ENCODE measurements at places on chromosomes 7 and 10.

DNA sequence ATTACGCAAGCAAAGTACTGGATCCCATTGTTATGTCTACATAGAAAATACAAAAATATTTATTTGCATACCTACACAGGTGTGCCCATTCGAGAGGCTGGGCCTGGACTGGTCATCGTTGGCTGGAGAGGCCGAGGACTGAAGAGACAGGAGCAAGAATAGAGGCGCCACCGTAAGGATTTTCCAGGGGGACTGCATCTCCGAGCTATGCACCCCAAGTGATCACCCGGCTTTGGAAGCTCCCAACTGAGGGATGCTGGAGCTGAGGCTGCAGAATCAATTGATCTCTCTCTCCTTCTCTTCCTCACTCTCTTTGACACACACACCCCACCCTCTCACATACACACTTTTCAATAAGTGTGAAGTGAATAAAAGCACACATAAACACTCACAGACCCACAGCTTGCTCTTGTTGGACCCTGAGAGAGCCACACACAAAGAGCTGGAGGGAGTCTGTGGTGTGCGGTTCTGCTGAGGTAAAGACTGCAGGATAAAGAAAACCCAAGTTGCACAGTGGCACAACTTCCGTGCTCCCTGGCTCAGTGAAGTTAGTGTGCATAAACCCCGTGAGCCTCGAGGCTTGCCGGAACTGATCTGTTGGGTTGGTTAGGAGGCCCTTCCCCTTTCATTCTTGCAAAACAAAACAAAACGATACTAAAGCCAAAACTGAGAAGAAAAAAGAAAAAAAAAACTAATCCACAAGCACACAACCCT, at the start of gene AOAH:
AOAH (minus strand) TSS at position 544 of the 714 bp plus-strand sequence; CDS start at position 198, 346 bp downstream.
- no peak for DNase-seq

- no peak for DNase-seq
Measured at GRCh38 chr10:62766386-62766785, 38.1 kb upstream of the ADO start.

GRCh38 chr7:135186261-135186540, 15.7 kb upstream of the CYREN start:
- no peak for DNase-seq

DNA sequence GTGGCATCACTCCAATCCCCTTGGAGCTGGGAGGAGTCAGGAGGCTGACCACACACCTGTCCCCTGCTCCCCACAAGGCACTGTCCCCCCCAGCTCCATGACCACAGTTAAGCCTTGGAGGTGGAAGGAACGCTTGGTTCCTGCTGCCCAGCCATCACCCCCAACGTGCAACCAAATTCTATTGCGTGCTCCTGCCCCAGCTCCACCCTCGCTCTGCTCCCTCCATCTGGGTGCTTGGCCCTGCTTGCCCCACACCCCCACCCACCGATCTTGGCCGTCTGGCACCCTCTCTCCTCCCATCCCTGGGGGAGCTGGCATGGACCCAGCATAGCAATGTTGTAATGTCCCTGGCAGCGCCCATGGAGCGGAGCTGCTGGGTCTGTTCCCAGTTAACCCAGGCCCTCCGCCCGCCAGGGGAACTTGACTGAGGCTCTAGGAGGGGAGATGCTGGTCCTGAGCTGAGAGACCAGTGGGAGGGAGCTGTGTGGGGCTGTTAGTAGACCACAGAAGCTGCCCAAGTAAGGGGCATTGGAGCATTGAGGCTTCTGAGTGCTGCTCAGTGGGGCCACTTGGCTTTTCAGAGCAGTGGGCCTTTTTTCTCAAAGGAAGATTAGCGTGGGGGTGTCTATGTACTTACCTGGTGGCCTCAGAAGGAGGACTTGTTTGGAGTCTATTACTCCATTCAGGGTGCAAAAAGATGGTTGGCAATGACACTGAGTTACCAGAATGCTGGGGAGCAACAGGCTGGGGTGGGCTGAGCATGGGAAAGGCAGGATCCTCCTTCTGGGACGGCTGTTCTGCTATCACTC, 1.1 kb downstream of the EPHB6 start:
- no peak for DNase-seq

DNA sequence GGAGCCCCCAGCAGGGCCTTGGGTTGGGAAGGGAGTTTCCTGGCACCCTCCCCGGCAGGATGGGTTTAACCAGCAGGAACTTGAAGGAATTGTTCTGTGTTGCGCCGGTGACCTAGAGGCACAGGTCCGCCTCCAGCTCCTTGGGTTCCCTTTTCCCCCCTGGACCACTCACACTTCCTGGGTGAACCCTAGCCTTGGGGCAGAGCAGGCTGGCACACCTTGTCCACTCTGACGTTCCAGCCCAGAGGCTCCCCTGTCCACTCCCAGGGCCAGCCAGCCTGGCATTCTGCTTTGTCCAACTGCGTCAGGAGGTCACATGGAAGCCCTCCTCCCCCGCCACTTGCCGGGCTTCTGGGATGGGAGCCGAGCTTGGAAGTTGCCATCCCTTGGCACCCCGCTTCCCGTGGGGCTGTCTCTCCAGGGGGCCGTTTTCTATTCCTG, 25.8 kb downstream of the TMEM120A start:
- DNase-seq, result no peak

GRCh38 chr7:16929146-16929762, 47.5 kb upstream of the AGR3 start:
- DNase-seq, result no peak

DNA sequence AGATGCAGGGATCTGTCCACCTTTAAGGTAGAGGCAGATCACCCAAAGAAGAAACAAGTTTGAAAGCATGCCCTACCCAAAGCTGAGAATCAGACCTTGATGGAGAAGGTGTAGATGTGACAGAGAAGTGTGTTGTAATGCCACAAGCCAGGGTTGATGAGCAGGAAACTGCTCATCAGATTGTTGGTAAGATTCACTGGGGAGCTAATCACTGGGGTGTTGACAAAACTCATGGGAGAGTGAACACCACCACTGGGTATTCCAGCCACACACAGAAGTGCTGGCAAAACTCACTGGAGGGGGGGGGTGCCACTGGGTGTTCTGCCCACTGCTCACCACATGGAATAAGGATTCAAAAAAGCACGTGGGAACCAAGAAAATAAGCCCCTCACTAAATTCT, 95.2 kb downstream of the IQUB start:
- no peak for DNase-seq

GRCh38 chr7:30466266-30466665, 12.3 kb downstream of the NOD1 start:
- DNase-seq, result no peak

- DNase-seq, result peak; percentile 17
Measured at GRCh38 chr7:74430961-74431466, 22.7 kb upstream of the GTF2IRD1 start.

DNA sequence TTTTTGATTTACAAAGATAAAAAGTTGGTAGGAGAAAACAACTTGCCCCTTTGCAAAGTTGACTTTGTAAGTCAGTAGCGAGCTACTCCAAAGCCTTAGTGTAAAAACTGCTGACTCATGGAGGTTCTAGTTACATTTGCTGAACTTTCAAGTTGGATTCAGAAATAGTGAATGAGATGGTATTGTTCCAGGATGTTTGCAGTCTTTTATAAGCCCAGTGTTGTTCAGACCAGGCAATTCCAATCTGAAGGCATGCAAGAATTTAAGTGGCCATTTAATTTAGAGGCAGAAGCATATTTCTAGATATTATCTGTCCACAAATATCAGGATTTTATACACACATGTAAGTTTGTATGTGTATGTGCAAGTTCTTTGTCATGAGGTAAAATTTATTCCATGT, 21.6 kb downstream of the TES start:
- no peak for DNase-seq

DNA sequence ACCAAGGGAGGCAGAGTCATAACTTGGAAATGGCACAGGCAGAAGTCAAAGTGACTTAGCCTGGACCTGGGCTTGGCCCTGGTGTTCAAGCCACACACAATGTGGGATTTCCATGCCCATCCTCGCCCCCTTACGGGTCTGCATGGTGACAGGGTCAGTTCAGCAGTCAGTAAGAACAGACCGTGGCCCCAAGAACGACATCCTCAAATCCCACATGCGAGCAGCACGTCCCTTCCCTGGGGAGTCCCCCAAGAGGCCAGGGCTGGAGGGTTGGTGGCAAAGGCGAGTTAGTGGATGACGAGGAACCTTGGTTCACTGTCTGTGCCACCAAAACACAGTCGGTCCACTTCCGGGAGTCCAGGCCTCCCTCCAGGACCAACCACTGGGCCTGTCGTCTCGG, 93.3 kb upstream of the MGMT start:
- DNase-seq, result no peak

GRCh38 chr7:5422396-5423305, 983 bp downstream of the TNRC18 start:
- no peak for DNase-seq

DNA sequence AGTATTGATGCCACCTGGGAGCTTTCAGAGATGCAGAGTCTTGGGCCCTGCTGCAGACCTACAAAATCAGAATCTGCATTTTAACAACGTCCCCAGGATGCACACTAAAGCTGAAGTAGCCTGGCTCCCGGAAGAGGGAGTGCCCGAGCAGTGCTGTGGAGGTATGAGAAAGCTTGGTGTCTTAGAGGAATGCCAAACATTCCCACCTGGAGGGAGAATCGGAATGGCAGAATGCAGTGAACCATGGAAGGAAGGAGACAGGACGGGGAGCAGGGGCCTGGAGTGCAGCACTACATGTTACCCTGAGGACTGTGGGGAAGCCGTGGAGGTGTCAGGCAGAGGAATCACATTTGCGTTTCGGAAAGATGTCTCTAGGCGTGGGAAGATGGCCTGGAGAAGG, 90.9 kb downstream of the AOAH start:
- no peak for DNase-seq

DNA sequence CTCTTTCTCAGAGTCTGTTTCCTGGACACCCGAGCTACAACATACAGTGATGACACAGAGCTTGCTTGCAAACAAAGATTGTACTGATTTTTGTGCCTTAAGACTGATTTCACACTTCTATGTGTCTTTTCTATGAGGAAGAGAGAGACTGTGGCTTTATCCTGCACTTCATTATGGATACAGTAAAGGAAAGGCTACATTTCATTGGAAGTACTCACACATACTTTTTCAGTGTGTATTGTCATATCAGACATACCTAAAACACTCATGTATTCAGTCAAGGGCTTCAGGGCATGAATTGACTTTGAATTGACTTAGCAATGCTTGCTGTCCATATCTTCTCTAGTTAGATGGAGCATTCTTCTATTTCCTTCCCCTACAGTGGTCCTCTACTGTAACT, 135.5 kb upstream of the IMMP2L start:
- no peak for DNase-seq

DNA sequence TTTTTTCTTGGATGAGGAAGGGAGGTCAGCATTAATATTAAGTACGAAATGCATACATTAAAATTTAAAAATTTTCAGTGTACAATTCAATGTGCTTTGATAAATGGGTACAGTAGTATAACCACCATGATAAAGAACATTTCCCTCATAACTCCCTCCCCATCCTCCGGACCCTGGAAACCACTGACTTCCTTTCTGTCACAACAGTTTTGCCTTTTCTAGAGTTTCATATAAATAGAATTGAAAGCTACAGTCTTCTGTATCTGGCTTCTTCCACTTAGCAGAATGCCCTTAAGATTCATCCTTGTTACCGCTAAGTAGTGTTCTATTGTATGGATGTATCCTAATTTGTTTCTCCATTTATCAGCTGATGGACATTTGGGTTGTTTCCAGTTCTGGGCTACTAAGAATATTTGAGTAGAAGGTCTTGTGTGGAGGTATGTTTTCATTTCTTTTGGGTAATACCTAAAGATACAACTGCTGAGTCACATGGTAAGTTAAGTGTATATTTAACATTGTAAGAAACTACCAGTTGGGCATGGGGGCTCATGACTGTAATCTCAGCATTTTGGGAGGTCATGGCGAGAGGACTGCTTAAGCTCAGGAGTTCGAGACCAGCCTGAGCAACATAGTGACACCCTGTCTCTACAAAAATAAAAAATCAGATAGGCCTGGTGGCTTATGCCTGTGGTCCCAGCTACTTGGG, 30.8 kb downstream of the ABI1 start:
- no peak for DNase-seq

- DNase-seq, result no peak
Measured at GRCh38 chr7:142263598-142264380, 5.9 kb upstream of the PRSS58 start.

- DNase-seq, result no peak
Measured at GRCh38 chr10:133058331-133059092, 29.2 kb upstream of the ADGRA1 start.

DNA sequence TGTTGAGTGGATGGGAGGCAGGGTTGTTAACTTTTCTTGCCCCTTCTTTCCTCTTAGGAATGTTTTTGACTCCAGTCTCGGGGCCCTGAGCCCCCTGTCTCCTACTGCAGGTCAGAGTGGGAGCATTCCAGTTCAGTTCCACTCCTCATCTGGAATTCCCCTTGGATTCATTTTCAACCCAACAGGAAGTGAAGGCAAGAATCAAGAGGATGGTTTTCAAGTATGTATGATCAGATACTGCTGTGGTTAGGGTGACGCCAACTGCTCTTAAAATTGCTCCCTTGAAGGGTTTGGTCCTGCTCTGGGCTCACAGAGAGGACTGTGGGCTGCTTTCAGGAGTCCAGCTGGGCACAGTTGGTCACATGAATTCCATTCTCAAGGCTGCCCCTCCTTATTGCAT, 22.0 kb downstream of the VWA2 start:
- DNase-seq, result no peak

DNA sequence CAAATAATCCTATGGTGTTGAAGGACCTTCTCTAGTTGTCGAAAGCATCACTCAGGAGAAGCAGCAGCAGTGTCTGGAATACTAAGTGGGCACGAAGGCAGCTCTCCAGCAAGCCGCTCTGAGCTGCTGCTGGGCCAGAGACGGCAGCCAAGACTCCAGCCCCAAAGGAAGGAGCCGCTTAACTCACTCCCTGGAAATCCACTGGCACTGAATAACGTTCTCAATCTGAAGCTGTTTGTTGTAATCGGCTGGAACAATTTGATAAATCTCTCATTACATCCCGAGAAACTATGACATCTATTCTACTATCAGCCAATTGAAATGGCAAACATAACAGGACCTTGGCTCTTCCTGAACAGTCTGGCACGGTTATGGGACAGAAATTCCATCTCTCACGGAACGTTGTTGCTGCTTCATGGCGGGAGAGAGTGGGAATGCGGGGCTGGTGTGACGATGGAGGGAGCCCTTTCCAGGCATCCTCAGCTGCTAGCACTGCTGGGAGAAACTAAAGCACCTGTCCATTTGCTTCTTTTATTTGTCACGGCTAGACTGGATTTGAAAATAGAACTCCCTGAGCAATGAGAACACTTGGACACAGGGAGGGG, 331.5 kb upstream of the RNF32 start:
- DNase-seq, result peak; percentile 7

DNA sequence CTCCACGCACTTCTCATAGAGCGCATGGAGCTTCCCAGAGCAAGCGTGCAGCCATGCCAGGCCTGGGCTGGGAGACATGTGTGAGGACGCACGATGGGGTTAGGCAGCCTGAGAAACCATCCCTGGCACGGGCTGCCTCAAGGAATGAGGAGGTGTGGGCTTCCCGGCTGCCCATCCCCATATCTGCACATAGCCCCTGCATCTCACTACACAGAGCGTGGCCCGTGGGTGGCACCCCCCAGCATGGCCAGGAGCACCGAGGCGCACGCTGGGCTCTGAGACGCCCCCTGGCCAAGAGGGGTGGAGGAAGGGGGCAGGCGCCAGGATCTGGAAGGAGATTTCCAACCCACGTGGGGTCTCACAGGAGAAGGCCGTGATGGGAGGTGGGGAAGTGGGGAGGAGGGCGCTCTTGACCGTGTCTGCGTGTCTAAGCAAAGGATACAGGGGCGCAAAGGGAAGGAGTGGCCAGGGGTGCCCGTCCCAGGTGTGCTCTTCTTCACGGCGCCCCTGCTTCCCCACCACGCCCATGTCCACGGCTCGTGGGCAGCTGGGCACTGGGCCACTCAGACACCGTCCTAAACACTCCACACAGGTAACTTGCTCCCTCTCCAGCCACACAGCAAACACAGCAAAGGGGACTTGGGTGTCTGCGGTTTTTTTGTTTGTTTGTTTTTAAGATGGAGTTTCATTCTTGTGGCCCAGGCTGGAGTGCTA, 340.5 kb downstream of the PTPRN2 start:
- no peak for DNase-seq
